ENCODE measurements at places on chromosomes 13 and 19. TPM values are rescaled to one million over a fixed set of nuclear protein-coding genes. Genes with fewer than 3 reads are reported as not detected.

DNA sequence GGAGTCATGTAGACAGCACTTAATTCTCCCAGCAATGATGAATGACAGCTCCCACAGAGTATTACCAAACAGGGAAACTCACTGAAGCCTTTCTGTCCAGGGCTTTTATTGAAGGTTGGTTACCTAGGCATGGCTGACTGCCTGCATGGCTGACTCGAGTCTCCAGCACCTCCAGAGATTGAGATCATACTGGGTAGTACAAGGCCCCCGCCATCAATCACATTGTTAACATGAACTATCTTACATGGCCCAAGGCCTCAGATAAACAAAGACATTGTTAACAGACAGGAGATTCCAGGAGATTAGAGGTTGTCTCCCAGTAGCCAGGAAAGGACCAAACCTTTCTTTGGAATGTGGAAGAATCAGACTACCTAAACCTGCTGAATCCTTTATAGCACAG, 128.3 kb upstream of the LSM14A start:
- no peak for DNase-seq

GRCh38 chr19:58123354-58123753, 25.3 kb upstream of the ZSCAN18 start:
- no peak for DNase-seq

DNA sequence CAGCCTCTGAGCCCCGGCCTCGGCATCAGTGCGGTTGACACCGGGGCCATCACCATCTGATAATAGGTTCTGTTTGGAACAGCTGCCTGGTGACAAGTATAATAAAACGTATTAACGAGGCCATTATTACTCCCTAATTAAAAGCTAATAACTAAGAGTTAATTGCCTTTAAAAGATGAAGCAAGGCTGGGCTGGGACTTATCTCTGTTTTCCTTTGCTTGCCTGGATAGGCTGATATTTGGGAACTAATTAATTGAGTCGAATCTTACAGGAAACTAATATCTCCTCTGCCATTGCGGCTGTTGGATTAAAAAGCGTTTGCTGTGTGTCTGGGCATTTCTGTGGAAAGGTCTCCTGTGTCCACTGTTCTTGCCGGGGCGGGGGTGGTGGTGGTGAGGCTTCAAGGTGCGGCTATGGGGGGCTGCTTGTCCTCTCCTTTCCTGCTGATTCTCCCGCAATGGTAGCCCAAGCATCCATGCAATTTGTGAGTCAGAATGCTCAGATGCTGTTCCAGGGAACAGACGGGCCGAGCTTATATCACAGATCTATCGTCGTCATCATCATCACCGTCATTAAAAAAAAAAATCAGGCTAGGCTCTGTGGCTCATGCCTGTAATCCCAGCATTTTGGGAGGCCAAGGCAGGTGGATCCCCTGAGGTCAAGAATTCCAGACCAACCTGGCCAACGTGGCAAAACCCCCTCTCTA, 162.7 kb downstream of the PTPRS start:
- DNase-seq: no peak

Gene ARRDC5
- not detected for total RNA-seq
